ENCODE measurements at places on chromosomes 13 and 19.

- no peak for DNase-seq
These were observed 44.8 kb downstream of the DNM2 start for GRCh38 chr19:10762656-10763055.

DNA sequence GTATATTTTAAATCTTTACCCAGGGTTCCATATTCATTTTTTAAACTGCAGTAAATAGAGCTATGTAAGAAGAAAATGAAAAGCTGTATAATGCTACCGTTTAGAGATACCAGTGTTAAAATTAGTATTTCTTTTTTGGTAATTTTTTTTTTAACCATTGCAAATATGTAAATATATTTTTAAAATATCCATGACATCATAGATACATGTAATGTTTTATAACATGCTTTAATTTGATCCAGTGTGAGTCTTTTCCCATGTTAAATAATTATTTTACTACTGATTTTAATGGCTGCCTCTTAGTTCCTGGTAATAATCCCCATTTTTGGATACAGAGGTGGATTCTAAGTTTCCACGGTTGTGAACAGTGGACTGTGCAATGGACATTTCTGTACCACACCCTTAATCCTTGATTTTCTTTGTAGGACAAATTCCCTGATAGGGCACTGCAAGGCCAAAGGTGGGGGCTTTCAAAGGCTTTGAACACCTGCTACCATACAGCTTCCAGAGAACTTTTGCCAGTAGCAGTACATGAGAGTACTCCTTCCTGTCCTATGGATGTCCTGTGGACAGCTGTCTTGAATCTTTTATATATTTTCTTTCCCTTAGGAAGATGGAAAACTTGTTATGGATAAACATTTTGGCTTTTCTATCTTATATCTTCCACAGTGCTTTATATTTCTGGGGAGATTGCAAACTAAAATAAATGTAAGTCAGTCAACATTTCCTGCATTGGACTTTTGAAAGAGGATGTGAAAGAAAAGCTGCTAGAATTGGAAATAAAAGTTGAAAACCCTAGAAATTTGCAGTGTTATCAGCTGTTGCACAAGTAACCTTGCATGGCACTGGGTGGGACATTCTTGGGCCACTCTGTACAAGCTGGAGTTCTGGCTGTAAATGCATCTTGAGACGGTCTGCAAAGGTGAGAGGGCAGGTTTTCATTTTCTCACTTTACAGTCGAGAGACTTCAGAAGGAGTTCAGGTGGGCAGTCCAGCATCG lies 46.8 kb downstream of the ARHGEF7 start:
- DNase-seq: no peak

- DNase-seq: peak; percentile 94
These were observed 65.8 kb upstream of the KPNA3 start for GRCh38 chr13:49858178-49858856.

DNA sequence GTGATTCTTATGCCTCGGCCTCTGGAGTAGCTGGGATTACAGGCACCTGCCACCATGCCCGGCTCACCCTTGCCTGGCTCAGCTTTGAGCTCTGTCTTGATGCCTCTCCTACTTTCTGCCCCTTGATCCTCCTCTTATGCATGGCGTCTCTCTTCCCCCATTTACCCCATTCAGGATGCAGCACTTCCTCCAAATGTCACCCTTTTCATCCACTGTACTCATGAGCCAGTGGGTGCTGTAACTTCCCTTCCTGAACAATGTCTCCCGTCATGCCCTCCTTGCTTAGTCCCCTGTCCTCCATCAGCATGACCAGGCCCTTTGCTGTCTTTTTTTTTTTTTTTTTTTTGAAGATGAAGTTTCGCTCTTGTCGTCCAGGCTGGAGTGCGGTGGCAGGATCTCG lies 3.4 kb upstream of the SIGLEC9 start:
- no peak for DNase-seq

DNA sequence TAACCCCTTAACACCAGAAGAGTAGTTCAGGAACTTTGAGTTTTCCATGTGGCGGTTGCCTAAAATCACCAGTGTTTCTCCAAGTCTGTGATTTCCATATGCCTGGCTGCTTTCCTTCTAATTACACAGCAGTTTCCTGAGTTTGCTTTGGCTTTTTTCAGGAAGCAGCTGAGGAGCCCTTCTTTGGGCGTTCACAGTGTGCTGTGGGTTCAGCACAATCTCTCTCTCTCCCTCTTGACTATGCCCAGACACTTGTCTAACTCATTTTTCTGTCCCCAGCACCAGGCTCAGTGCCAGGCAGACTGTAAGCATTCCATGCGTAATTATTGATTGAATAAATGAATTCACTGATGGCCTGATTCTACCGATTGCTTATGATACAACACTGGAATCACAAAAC lies 19.7 kb downstream of the SCEL start:
- DNase-seq: no peak

GRCh38 chr19:14487370-14488125 lies 8.4 kb downstream of the GIPC1 start:
- DNase-seq: no peak

DNA sequence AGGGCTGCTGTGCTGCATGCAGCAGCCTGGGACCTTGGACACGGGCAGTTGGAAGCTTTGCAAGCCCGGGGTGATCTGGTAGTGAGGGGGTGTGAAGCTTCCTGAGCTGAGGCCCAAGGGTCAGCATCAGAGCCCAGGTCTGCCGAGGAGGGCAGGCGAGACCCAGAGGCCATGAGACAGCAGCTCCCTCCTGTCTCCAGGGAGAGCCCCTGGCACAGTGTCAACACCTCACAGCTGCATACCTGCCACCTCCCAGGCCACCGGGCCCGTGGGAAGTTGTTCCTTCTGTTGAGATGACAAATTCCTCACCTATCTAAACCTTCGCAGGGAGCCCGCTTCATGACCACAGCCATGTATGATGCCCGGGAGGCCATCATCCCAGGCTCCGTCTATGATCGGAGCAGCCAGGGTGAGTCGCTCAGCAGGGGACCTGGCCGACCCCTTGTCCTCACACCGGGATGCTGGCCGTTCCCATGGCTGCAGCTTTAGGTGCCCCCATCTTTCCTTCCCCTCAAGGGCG lies 32.1 kb downstream of the CERS1 start:
- DNase-seq: no peak

DNA sequence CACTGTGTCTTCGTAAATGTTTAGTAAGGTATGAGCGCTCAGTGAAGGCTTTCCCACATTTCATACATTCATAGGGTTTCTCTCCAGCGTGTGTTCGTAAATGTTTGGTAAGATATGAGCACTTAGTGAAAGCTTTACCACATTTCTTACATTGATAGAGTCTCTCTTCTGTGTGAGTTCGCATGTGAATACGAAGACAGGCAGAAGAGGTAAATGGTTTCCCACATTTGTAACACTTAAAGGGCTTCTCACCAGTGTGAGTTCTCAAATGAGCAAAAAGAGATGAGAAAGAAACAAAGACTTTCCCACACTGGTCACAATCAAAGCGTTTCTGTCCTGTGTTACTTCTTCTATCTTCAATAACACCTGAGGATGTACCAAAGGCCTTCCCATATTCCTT lies 31.3 kb downstream of the ZNF560 start:
- DNase-seq: no peak

DNA sequence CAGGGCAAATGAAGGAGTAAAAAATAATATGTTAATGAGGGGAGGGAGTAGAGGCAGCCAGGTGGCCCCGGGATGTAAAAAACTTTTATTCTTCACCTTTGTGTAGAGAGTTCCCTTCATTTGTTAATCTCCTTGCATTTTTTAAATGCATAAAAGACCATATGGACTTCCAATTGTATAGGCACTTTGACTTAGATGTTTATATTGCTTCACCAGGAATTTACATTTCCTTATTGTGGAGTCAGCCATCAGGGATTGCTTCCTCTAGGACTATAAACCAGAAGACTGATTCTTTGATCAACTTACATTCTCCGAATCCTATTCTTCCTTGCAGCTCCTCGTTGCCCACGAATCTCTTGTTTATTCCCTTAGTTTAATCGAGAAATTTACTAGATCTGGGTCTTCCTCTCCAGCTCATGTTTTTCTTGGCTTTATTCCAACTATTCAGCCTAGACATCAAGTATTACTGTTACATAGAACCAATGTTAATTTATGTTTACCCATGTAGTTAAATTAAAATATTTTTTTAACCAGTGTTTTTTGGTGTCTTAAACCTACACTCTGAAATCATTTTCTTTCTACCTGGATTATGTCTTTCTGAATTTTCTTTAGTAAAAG lies 1187.0 kb upstream of the SLC10A2 start:
- peak; percentile 30 for DNase-seq

DNA sequence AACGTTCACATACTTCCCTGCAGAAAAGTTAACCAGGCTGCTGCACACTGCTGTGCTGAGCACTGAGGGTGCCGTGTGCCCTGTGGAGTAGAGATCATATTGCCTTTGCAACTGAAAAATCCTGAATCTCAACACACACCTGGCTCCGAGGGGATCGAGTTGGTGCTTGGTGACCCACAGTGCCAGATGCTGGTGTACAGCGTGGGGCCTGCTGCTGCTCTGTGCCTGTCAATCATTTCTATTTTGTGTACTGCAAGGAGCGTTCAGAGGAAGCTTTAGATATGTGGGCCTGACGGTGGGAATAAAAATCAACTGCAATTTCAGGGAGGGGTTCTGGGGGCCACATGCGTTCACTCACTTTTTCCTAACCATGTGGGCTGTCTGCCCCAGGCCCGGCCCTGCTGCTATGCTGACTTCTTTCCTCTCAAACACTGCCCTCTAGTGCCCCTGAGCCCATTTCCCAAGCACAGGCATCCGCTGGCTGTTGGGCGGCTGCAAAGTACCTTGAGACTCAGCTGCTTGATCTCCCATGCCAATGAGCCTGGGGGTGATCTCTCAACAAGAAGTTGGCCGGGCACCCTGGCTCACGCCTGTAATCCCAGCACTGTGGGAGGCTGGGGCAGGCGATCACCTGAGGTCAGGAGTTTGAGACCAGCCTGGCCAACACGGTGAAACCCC lies 9.7 kb upstream of the LENG8 start:
- DNase-seq: peak; percentile 55

- DNase-seq: no peak
These were observed at the start of gene ADGRE1 for GRCh38 chr19:6887316-6887715. ADGRE1 (plus strand) TSS chr19:6887579; CDS start chr19:6887609, 30 bp downstream.

DNA sequence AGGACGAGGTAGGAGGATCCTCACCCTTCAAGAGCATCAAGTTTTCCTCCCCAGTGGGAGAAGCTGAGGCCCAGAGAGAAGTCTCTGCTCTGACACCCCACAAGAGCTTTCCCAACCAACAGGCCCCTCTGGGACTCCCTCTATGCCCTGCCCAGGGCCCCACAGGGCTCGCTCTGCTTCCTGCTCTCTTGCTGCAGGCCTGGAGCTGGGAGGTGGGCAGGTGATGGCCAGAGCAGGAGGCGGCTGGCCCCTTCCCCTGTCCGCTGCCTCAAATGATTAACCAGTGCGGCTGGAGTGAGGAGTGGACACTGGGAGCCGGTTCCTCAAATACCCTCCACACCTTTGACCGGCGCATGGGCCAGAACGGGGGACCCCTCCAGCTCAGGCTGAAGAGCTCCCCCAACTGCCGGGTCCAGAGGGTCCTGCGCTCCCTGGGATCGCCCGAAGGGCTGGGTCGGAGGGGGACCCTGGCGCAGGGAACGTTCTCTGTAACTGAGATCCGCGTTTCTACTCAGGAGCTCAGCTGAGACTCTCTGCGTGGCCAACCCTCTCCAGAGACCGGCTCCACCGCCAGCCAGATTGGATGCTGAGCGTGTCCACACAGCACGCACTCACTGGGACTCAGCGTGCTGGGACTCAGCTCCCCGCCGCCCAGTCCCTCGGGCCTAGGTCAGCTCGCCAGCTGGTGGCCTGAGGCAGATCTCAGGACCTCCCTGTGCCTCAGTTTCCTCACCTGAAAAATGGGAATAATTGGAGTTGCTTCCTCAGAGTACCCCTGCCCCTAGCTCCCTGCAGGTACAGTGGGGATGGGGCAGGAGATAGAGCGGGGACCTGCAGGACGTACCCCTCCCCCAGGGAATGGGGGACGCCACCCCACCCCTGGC lies 6.7 kb upstream of the ONECUT3 start:
- DNase-seq: peak; percentile 52

GRCh38 chr19:18611327-18612050 lies 1.2 kb upstream of the TMEM59L start:
- DNase-seq: no peak

DNA sequence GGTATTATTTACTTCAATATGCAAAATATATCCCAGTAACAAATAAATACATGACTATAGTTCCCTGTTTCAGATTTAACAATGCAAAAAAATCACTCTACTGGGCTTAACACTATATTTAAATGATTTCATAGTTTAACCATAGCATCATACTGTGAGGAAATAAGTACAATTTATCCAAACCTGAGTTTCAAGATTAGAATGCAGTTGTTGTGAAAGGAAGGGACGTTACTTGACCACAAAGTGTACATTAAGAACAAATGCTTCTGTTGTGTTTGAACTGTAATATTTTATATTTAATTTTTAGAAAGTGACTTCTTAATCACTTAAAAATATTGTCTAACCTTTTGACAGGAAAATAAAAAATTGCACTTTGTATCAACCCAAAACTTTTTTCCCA lies 1747.9 kb upstream of the SPRY2 start:
- peak; percentile 3 for DNase-seq

DNA sequence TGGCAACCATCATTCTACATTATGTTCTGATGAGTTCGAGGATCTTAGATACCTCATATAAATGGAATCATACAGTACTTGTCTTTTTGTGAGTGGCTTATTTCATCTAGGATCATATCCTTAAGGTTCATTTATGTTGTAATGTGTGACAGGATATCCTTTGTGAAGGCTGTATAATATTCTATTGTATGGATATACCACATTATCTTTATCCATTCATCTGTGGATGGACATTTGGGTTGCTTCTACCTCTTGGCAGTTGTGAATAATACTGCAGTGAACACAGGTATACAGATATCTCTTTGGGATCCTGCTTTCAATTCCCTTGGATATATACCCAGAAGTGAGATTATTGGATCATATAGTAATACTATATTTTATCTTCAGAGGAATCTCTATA lies 33.2 kb upstream of the RFC3 start:
- no peak for DNase-seq

- peak; percentile 28 for DNase-seq
These were observed 2.5 kb downstream of the CFD start for GRCh38 chr19:861756-862580.

GRCh38 chr19:28977826-28978225 lies 235.1 kb downstream of the UQCRFS1 start:
- no peak for DNase-seq

DNA sequence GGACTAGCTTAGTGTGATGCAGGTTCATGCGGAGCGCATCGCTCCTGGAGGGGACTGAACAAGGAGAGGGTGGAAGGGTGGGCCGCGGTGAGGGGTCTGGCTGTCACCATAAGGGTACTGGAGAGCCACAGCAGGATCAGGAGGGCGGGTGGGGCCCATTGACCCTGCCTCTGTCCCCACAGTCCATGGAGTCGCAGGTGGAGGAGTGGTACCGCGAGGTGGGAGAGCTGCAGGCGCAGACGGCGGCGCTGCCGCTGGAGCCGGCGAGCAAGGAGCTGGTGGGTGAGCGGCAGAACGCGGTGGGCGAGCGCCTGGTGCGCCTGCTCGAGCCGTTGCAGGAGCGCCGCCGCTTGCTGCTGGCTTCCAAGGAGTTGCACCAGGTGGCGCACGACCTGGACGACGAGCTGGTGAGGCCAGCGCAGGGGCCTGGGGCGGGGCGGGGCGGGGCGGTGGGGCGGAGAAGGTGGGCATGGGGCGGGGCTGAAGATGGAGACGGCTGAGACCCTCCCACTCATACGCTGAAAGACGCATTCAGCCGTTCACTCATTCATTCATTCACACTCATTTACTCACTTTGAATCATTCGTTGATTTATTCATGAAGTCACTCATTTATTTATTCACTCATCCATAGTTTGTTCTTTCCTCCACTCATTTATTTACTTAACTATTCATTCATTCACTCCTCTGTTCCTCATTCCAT lies 27.5 kb upstream of the SHKBP1 start:
- peak; percentile 53 for DNase-seq

Data from fibroblast of pulmonary artery (primary cell).